Stimulated activated naive CD4-positive, alpha-beta T cell (primary cell): ENCODE measurements at places on chromosomes 1 and 21.

DNA sequence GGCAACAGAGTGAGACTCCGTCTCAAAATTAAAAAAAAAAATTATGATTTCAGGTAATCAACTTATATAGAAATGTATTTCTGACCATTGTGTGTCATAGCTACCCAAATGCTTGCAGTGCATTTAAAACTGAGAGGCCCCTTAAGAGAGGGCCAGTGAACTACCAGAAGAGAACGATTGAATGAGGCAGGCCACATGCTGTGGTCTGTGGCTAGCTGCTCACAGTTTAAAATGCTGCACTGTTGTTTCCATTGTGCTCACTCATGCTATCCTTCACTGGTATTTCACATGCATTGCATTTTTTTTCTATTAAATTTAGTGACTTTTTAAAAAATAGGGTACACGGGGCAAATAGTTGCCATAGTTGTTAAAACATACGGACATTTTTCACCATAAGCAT lies 26.0 kb downstream of the CHML start:
- no peak for DNase-seq

GRCh38 chr1:228767636-228768354 lies 32.5 kb downstream of the RHOU start:
- no peak for DNase-seq

GRCh38 chr1:1990222-1990621 lies 13.4 kb downstream of the CFAP74 start:
- DNase-seq = no peak

- DNase-seq = no peak
Observed at GRCh38 chr1:34500451-34500850, 254.4 kb upstream of the GJB5 start.
